Left renal cortex interstitium (tissue), 4 donors: ENCODE measurements at places on chromosomes 2 and 18.

- no peak for DNase-seq
These were observed 70.2 kb downstream of the MBD2 start for GRCh38 chr18:54154231-54154630.

GRCh38 chr2:225113371-225114015, 71.2 kb upstream of the DOCK10 start:
- DNase-seq, result no peak

DNA sequence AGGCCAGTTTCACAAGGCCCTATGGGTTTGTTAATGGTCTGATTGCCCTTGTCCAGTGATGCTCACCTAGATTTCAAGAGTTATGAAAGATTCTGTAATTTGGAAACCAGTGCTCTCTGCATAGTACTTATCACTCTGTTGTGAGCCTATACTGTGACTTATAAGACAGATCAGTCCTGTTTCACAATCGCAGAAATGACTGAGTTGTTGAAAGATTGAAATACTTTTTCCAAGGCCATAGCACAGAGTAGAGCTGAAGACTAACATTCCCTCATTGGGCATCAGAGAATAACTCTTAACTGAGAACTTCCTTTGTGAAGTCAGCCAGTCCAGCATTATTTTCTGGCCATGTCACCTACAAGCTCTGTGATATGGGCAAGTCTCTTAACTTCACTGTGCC, 44.0 kb downstream of the CCDC85A start:
- DNase-seq, result no peak

GRCh38 chr2:158975271-158975921, 7.0 kb downstream of the TANC1 start:
- DNase-seq, result no peak

GRCh38 chr2:72883356-72883962, 3.7 kb upstream of the SPR start:
- no peak for DNase-seq

GRCh38 chr2:220106065-220106464, 478.6 kb downstream of the SLC4A3 start:
- no peak for DNase-seq

DNA sequence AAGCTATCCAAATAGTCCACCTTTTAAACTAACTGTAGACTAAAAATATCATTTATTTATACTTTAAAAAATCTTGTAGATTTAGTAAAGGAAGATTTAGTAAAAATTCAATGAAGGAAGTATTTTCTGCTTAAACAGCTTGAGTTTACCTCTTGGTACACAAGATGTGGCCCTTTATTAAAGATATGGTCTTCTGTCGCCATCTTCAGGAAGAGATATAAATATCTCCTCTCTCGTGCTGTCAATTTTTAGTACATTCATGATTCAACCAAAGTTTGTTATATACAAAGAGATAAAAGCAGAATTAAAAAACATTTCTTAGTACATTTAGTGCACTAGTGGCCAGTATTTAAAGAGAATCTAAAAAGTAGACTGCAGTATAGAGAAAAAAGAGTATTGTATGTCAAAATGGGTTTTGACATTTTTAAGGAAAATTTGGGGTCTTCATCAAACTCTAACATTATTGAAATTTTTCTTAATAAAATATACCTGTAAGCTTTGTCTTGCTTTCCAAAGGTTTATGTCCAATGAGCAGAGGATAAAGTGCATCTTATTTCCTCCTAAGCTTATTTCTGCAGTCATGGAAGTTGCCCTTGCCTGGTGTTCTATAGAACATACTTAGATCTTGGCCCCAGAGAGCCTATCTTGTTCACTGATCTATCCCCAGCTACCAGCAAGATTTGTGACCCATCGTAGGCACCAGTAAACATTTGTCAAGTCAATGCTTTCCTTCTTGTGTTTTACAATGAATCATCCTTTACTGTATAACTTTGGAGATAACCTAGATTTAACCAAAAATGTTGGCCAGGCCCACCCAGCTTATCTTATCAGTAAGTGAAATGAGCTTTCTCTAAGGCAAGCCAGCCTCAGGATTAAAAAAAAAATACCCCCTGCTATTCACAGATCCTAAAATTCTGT, 18.5 kb upstream of the EML6 start:
- peak; percentile 63 for DNase-seq

GRCh38 chr2:69143748-69144360, 130.9 kb downstream of the ANTXR1 start:
- DNase-seq, result no peak

- no peak for DNase-seq
These were observed 119.7 kb upstream of the CTNNA2 start for GRCh38 chr2:79393107-79393685.

DNA sequence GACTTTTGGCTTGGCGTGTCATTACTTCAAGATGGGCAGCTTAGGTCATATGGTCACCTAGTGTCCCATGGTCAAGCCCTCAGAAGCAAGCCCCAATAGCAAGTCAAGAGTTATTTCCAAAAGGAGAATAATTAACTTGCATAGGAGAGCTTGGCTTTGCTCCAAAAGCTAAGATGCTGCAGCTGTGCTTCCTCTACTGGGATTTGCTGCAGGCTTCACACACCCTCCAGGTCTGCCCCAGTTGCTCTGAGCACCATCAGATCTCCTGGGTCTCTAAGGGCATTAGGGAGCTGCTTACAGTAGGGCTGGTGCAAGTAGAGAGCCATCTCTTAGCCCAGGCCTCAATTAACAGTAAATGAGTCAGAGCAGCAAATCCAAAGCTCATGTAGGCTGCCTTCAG, 46.6 kb downstream of the THUMPD2 start:
- no peak for DNase-seq

DNA sequence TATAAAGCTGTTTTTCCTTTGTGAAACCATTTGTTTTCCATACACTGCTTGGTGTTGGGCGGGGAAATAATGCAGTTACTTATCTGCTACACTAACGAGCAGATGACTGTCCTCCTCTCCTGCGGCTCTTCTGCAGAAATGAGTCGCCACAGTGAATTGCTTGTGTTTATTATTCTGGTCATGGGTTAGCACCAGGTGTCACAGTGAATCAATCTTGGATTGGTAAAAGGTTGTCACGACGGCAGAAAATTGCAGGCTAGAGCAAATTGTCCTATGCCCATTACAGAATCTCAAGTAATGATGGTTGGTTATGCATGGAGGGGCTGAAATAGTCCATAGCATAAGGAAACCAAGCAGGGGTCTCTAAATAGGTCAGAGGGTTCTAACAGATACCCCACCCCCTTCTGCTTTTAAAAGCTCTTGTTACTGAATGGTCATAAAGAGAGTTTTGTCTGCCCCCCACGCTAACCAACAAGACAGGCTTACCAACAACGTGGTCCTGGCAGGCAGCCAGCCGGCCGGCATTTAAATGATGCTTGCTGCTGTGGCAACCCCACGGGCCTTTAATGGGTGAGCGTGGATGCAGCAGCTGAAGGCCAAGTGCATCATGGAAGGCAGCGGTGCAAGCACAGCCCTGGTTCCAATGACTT, 29.5 kb downstream of the RAB31 start:
- DNase-seq, result peak; percentile 52
